HepG2 (cell line): ENCODE measurements at places on chromosomes 2 and 18. TPM values are rescaled to one million over a fixed set of nuclear protein-coding genes. Genes with fewer than 3 reads are reported as not detected.
A peak's percentile ranks its signal among the peaks of the same experiment; 100 is the strongest.

DNA sequence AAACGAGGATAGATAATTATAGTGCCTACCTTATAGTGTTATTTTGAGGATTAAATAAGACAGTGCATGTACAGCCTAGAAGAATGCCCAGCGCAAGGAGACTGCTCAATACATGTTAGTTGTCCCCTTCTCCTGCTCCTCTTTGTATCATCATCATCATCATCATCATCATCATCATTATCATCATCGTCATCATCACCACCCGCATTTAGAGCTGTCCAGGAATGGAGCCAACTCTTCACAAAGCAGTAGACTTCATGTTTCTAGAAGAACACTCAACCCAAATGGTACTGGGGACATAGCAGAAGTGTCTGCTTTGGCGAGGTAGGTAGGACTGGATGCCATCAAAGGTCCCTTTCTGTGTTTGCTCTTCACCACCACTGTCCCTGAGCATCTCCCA lies 116.0 kb downstream of the TRIM43 start:
- H3K36me3 ChIP-seq: no peaks in the 10 kb centered on the region
- no peak overlapping the region for H3K4me3 ChIP-seq
- no peak overlapping the region for H3K27ac ChIP-seq
- no peak for DNase-seq

DNA sequence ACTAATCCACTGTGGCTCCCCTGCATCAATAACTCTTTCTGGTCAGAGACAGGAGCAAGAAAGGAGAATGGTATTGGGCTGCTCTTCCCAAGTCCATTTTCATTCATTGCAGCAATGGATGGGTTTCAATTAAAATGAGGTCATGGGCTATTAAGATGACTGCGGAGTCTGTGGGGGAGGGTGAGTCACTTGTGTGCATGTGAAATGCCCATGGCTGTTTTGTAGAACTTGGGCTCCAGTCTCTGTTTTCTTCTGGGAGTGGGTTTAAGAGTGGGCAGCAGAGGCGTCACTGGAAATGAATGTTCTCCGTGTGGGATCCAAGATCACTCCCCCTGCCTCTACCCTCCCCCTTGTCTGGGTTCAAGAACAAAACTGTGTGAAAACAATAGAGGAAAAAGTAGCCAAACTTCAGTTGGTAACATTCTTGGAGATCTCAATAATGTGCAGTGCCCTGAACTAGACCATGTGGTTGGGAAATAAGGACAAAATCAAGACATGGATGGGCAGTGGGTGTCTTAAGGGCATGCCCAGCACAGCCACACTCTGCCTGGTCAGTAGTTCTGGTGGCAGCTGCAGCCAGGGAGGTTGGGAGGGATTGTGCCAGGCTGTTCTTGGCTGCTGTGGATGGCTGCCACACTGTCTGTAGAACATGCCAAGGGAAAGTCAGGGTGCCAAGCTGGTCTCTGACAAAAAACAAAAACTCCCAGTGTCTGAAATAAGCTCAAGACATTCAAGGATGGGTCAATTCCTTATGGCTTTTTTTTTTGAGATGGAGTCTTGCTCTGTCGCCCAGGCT lies 68.2 kb upstream of the CXCR4 start:
- no peak overlapping the region for H3K27ac ChIP-seq
- H3K27me3 ChIP-seq: no peaks in the 10 kb centered on the region
- no peak for DNase-seq
- H3K4me3 ChIP-seq: no peak overlapping the region
- no peaks in the 10 kb centered on the region for H3K36me3 ChIP-seq
- H3K4me1 ChIP-seq: no peaks in the 10 kb centered on the region

GRCh38 chr2:224293976-224294375 lies 107.9 kb downstream of the FAM124B start:
- no peak overlapping the region for H3K27ac ChIP-seq
- no peaks in the 10 kb centered on the region for H3K4me1 ChIP-seq
- no peaks in the 10 kb centered on the region for H3K36me3 ChIP-seq
- no peak for DNase-seq
- no peak overlapping the region for H3K4me3 ChIP-seq

DNA sequence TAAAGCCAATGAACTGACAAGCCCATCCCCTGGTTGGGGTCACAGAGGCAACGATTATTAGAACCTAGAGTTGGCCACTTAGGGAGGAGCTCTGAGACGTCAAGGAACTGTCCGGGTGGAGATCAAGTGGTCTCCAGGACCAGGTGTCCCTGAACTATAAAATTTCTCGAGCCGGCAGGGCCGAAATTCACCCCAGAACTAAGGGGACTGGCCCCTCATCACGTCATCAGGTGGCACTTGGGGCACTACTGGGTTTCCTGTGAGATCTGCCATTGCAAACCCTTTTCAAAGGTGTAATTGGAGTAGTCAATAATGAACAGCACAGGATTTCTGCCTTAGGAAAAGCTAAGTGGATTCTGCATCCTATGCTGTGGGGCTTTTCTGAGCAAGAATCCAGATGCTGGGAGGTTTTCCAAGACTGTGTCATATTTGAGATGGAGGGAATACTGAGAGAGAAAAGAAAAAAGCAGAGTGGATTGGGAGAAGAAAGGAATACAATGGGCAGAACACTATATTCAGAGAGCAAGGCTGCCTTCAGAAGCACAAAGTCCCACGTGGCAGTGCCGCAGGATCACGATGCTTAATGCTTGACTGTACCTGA lies 113.6 kb downstream of the ALPK2 start:
- no peaks in the 10 kb centered on the region for H3K27me3 ChIP-seq
- no peaks in the 10 kb centered on the region for H3K36me3 ChIP-seq
- H3K4me3 ChIP-seq: no peak overlapping the region
- no peak overlapping the region for H3K27ac ChIP-seq

HOXD1 gene
- 10.0 and 10.4 TPM in 2 replicates for total RNA-seq

DNA sequence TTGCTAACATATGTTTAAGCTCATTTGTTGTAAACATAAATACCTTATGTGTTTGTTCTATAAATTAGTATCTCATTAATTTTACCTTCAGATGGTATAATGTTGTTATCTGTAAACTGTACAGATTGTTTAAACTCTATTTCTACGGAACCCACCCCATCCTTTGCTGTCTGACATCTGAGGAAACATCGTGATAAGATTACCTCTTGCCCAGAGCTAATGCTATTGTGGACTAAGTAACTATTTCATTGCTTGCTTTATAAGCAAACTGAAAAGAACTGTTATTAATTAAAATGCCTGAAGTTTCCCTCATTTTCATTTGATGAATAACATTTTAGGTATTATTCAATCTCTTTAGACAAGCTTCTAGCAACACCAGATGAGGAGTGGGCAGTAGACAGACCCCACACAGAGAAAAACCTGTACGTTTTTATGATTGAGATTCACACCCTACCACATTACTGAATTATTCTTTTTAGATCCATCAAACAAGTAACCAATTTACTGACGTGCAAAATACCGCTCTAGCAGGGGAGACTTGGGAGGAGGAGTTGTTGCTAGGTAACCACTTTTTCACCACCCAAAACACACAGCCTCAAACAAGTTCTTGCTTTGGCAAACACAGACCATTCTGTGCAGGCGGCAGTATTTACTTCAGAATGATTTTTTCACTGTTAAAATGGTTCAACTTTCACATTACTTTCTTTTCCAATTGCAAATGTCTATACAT lies 1.9 kb upstream of the SYT4 start:
- no peak overlapping the region for H3K4me3 ChIP-seq
- DNase-seq: peak; percentile 31
- no peaks in the 10 kb centered on the region for H3K27me3 ChIP-seq
- no peak overlapping the region for H3K27ac ChIP-seq

DNA sequence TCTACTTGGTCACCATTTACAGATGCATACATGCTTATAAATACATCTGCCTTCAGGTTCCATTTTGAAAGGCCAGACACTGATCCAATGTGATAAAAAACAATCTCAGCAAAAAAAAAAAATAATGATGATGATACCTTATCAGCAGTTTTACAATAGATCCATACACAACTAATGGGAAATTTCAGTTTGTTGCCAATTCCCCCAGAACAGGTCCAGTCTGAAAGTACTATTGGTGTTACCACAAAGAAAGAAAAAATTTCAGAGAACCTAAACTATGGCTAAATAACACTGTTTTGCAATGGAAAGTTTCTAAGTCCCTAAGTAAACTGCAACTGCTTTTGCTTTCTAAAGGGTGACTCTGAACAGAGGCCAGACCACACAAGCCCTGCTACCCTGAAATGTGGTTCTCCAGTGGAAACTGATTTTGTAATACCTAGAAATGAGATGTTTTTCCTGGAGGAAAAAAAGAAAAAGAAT lies 54.1 kb downstream of the LPIN2 start:
- peak overlapping the region; percentile 2 for H3K27ac ChIP-seq
- no peak overlapping the region for H3K4me3 ChIP-seq
- H3K36me3 ChIP-seq: peaks cover 66% of the 10 kb centered on the region
- no peaks in the 10 kb centered on the region for H3K27me3 ChIP-seq
- peaks cover 69% of the 10 kb centered on the region for H3K4me1 ChIP-seq

DNA sequence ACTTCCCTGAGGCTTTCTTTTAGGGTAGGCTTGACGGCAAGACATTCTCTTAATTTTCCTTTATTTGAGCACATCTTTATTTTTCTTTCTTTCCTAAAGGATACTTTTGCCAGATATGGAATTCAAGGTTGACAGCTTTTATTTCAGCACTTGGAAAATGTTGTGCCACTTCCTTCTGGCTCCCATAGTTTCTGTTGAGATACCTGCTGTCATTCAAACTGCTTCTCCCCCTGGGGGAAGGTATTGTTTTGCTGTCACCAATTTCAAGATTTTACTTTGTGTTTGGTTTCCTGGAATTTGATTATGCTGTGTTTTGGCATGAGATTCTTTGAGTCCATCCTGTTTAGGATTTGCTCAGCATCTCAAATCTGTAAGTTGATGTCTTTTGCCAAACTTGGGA lies 39.1 kb upstream of the TWIST2 start:
- H3K4me1 ChIP-seq: no peaks in the 10 kb centered on the region
- H3K27ac ChIP-seq: no peak overlapping the region
- H3K4me3 ChIP-seq: no peak overlapping the region
- no peak for DNase-seq
- peaks cover 11% of the 10 kb centered on the region for H3K27me3 ChIP-seq

KANSL3 gene
- 37.3 and 43.9 TPM in 2 replicates for total RNA-seq

- no peaks in the 10 kb centered on the region for H3K27me3 ChIP-seq
- no peaks in the 10 kb centered on the region for H3K4me1 ChIP-seq
- no peak overlapping the region for H3K27ac ChIP-seq
- no peak overlapping the region for H3K4me3 ChIP-seq
- DNase-seq: no peak
Observed at GRCh38 chr2:79487399-79487798, 25.5 kb upstream of the CTNNA2 start.

DNA sequence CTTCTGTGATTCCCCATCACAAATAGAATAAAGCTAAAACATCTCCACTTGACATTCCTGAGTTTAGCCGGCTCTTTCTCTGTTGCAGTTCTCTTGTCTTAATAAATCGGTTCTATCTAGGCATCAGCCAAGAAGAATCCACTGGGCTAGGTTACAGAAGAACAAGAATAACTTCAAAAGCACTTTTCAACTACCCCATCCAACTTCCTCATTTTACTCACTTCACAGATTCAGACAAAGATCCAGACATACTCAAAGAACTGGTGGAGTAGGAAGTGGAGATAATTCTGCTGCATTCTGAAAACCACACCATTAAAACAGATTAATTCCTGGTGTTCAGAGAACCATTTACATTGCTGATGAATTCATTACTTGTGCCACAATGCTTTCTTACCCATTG lies 9.6 kb upstream of the ALPK2 start:
- H3K27ac ChIP-seq: no peak overlapping the region
- H3K4me1 ChIP-seq: peaks cover 13% of the 10 kb centered on the region
- no peak for DNase-seq
- no peak overlapping the region for H3K4me3 ChIP-seq
- no peaks in the 10 kb centered on the region for H3K36me3 ChIP-seq
- H3K27me3 ChIP-seq: 0 out of 3 replicates have a peak, but pooled peaks cover 6% of the 10 kb centered on the region

MC5R gene
- total RNA-seq: not detected in 2 replicates

SGPP2 gene
- not detected in 2 replicates for total RNA-seq

POU3F3 gene
- not detected in 2 replicates for total RNA-seq
